ENCODE measurements at places on chromosomes 2 and 18.
A peak's percentile ranks its signal among the peaks of the same experiment; 100 is the strongest.

DNA sequence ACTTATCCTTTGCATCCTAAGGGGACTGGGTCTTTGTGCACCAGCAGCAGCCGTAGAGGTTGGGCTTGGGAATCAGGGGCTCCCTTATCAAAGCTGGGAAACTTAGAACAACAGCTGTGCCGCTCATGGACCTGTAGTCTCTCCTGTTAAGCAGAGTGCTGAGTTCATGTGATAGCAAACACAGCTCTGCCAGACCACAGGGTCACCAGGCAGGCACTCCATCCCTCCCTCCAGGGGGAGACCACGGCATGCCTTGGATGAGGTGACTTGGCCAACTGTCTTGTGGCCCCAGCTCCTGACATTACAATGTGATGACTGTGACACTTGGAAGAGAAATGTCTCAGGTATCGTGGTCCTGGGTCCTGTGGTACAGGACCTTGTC, 60.0 kb downstream of the DGKD start:
- DNase-seq = peak; percentile 31

DNA sequence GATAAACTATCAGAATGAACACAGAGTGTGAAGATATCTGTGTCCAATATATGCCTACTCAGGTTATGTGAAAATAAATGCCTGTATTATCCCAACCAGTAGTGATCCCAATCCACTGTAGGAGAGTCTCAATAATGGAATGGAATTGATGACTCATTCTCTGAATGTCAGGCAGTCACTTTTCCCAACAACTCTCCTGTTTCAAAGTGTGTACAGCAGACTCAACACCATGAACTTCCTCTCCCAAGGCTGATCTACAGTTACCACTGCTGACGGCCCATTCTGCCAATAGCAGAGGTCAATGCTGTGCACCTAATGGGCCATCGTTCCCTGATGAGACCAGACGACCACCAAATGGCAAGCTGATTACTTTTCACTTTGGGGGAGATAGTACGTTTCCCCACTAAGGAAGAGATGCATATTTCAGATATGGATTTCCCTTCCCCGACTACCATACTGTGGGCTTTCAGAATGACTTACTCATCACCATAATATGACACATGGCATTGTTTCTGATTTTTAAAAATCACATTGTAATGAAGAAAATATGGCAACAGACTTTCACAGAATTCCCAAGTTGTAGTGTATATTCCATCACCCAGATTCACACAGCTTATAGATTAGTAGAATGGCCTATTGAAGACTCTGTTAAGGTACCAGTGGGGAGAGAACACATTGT, 601.7 kb upstream of the VRK2 start:
- peak; percentile 2 for DNase-seq

GRCh38 chr2:224378701-224379097, 23.2 kb downstream of the FAM124B start:
- no peak for DNase-seq

- DNase-seq = no peak
These were observed 1.4 kb upstream of the HSBP1L1 start for GRCh38 chr18:79962835-79963657.

DNA sequence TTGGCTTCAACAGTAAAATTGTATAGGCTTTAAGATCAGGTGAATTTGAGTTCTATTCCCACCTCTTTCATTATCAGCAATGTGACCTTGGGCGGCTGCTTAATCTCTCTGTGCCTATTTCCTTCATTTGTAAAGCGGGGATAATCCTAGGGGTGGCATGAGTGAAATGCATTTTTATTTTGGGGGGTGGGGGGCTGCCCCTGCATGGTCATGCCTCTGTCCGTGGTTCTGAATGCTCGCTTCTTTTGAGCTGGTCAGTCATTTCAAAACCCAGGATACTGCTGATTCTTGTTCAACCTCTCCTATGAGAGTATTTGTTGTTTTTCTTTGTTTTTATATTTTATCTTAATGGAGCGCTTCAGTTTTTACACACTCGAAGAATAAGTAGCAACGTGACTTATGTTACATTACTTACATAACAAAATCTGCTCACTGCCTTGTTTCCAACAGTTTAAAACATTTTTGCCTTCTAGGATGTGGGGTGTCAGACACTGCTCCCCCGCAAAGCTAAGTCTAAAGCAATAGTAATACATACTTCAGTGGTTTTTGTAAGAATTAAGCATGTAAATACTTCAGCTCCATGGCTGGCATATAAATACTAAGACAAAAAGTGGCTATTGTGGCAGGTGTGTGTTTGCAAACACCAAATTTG, 152.6 kb upstream of the PELI1 start:
- DNase-seq = no peak

DNA sequence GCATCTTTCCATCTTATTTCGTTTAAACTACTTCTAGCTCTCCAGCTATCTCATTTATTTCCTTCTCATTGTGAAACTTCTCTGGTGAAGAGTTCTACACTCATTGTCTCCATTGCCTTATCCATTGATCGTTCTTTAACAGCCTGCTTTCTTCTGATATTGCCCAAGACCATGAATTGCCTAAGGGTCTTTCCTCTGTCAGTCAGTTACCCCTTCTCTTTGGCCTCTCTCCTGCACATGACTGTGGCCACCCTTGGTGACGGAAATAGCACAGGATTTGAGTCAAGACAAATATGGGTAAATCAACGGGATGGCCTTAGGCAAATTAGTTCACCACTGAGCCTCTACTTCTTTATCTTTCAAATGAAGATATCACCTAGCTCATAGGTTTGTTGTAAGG, 26.6 kb downstream of the NHEJ1 start:
- DNase-seq = no peak

- DNase-seq = peak; percentile 37
These were observed 192.7 kb downstream of the ANAPC1 start for GRCh38 chr2:111691164-111691875.

GRCh38 chr2:222483513-222484039, 59.2 kb downstream of the SGPP2 start:
- no peak for DNase-seq

GRCh38 chr18:22344908-22345670, 72.6 kb downstream of the CTAGE1 start:
- DNase-seq = no peak

- DNase-seq = peak; percentile 59
These were observed 9.4 kb upstream of the MOB1A start for GRCh38 chr2:74188018-74188601.

DNA sequence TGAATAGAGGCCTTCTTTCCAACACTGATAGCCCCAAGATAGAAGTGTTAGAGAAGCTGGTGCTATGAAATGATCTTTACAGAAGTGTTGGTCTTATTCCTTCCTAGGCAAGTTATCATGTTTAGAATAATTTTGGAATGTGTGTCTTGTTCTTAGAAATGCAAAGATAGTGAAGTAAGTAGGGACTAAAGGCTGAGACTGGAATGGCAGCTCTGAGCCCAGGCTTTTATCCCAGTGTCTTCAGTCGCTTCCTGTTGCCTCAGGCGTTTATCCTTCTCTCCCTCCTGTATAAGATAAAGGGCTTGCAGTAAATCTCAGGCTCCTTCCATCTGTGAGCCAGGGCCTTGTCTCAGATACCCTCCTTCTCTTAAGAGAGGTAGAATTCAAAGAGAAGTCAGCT, 218.1 kb downstream of the TPGS2 start:
- DNase-seq = no peak

DNA sequence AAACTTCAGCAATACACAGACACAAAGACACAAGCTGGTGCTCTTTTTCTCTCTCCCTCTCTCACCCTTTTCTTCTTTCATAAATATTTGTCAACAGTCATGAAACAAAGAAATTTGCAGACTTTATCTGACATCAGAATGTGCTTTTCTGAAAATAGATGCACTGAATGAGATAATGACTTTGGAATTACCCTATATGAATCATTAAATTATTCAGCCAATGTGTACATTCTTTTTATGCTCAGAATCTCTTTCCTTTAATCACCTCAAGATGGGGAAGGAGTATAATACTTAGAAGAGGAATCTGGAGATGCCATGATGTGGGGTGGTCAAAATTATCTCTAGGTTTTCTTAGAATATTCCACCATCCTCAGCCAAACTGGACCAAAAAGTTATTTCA, 289.9 kb downstream of the LRRTM1 start:
- no peak for DNase-seq

DNA sequence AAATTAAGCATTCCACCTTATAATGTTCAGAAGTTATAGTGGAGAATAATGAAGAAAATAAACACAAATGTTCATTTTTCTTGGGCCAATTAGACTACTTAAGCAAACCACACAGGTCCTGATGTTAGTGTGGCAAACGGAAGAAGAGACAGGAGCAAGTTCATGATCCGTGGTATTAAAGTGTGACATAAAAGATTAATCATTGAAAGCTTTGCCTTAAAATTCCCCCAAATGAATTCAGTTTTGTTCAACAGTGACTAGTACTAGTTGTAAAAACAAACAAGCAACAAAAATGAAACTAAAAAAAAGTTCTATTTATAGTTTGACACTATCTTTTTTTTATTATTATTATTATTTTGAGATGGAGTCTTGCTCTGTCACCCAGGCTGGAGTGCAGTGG, 73.7 kb downstream of the RFTN2 start:
- DNase-seq = no peak

- no peak for DNase-seq
These were observed 65.8 kb upstream of the TLK1 start for GRCh38 chr2:171226461-171226860.

DNA sequence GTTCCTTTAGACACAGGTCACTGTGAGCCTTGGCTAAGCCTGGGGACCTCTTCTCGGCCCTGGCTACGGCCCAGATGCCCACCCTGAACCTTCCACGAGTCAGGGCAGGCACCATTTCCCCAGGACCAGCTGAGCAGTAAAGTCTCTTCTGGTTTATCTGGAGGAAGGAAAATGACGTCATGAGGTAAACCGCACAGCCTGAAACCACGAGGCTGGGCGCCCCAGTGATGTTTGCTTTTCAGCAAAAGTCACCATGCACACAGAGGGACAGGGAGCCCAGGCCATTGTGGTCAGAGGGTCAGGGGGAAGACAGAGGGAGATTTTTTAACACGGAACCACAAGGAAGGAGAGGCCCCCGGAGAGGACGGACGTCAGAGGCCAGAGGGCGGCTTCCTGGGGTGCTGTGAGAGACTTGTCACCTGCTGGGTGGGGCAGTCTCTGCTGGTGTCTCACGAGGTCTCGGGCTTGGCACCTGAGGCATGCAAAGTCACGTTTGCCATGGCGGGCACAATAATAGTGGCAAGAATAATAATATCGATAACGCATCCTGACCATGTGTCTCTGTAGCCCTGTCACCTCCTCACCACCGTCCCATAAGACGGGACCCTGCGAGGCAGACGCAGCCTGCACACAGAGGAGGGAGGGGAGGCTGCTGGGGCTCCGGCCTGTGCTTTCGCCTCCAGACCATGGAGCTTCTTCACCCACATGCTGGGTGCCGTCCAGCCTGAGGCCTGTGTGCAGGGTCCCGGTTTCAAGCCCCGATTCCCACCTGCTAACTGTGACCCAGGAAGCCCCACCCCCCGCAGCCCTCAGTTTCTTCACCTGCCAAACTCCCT, 33.2 kb upstream of the FOSL2 start:
- peak; percentile 70 for DNase-seq

DNA sequence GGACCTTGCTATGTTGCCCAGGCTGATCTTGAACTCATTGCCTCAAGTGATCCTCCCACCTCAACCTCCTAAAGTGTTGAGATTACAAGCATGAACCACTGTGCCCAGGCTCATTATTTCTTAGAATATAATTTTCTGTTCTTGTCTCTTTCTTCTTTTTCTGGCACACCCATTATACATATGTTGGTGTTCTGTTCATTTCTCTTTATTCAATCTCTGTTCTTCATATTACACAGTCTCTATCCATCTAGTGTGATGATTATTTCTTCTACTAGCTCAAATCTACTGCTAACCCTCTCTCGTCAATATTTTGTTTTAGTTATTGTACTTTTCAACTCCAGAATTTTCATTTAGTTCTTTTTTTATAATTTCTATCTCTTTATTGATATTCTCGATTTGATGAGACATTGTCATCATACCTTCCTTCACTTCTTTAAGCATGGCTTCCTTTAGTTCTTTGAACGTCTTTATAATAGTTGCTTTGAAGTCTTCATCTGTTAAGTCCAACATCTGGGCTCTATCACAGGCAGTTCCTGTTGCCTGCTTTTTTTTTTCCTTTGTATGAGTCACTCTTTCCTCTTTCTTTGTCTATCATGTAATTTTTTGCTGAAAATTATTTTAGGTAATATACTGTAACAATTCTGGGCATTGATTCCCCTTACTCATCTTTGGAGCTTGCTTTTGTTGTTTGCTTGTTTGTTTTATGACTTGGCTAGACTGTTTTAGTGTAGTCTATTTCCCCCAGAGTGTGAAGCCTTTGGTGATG, 196.4 kb upstream of the NABP1 start:
- peak; percentile 79 for DNase-seq

- no peak for DNase-seq
These were observed 102.0 kb upstream of the TMEM200C start for GRCh38 chr18:5997361-5997760.

DNA sequence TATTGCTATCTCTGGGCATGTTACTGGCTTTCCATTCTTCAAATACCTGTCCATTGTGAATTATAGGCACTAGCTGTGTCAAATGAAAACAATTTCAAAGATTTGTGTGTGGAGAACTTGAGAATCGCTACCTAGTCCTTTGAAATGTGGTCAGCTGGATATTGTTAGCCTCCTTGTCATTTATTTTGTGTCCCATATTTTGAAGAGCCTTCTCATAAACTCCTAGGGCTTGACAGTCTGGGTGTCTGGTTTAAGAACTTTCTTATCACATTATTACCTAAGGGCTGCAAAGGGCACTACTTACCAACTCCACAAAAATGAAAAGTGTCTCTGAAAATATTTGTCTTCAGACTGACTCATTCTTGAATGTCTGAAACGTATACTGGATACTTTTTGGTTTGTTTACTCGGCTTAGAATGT, 50.2 kb downstream of the COL4A3 start:
- peak; percentile 38 for DNase-seq

DNA sequence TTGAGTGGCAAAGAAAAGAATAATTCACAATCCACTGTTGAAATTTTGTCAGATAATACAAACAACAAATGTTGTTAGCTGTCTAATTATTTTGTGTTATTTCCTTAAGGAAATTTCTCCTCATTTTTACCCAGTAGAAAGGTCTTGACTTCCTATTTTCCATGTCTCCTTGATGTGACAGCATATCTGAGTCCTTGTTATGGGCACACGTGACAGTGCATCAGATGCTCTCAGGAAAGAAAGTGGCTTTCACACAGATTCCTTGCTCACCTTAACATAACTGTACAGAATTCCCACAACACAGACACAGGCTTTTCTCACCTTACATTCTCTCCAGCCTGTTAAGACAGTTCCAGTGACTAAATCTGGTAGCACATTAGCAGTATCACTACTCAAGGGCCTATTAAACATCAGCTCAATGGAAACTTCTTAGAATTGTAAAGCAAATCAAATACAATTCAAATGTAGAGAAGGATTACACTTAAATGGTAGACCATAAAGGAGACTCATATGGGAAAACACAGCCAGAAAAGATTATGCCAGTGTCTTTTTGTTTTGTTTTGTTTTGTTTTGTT, 30.2 kb upstream of the GPR55 start:
- DNase-seq = no peak

Data from cardiac fibroblast (primary cell).